ENCODE measurements at places on chromosomes 7 and 10.

- peak; percentile 53 for DNase-seq
These were observed 844 bp upstream of the KAT6B start for GRCh38 chr10:74825371-74826141.

DNA sequence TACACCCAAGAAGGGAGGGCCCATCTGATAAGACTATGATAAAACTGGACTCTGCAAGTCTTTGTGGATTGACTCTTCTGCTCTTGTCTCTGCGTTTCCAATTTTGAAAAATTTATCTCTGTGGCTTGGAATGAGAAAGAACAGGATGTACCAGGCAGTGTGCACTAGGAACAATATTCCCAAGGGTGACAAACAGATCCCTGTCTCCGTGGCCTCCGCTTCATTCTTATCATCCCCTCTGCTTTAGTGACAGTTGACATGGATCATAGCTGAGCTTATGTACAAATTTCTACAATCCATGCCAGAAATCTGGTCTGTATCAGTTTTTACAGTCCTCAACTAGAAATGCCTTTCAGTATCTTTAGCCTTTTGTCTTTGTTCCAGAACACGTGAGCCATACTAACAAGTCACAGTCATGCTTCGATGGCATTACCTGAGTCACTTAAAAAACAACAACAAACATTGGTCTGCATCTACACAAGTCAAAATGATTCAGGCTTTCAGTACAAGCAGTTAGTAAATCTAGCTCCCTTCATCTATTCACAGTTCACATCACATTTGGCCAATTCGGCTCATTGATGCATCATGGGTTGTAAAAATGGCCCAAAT lies 393.6 kb upstream of the CELF2 start:
- no peak for DNase-seq

DNA sequence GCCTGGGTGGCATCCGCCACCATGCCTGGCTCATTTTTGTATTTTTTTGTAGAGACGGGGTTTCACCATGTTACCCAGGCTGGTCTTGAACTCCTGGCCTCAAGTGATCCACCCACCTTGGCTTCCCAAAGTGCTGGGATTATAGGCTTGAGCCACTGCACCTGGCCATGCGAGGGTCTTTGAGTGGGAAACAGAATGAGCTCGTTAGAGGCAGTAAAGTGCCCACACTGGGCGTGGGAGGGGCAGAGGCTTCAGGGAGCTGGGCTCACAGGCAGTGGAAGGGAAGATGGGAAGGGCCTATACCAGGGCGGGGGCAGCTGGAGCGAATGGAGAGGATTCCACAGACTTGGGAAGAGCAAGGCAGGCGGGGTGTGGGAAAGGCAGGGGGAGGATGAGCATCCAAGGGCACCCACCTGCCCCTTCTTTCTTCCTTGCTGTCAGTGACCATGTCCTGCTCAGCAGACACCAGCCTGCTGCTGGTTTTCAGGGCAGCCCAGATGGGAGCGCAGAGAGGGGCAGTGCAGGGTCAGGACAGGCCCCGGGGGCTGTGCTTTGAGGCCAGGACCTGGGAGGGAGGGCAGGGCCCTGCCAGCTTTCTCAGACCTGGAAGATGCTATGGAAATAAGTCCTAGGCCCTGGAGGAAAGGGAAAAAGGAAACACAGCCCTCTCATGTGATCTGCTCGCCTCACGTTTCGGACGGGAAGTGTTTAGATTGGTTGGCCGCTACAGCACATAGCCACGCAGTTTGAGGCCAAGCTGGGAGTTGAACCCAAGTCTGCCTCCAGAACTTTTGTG lies 4.2 kb downstream of the FZD9 start:
- no peak for DNase-seq

GRCh38 chr10:59887006-59887405 lies 19.4 kb downstream of the CCDC6 start:
- no peak for DNase-seq

DNA sequence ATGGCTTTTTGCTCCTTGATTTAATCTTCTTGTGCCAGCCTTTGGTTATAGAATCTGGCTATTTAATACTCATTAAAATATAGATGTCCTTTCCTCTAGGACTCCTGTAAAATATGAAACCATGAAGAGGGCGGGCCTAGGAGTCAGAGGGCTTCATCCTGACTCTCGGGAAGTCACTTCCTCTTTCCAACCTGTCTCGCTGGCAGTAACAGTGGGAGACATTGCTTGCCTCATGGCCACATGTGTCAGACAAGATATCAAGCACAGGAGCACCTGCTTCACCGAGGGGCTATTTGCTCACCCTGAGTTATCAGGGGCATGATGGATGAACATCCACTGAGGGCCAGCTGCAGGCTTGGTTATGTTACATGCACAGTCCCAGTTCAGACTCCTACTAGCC lies 31.0 kb downstream of the SLIT1 start:
- no peak for DNase-seq

GRCh38 chr10:44807451-44807850 lies 103.7 kb upstream of the TMEM72 start:
- DNase-seq, result no peak

DNA sequence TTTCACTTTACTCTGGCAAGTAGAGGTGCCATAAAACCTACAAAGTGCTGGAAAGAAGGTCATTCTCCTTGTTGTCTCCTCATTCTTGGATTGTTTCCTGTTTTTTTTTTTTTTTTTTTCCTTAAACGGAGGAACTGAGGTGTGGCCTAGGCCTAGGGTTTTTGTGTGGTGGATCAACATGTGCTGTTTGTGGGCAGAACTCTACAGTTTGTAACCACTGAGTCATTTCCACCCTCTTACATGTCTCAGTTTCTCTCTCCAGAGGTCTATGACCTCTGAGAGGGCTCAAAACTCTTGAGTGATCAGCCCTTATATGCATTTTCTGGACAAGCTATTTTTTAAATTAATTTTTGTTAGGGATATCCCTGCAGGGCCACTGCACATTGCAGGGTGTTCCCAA lies 296.0 kb downstream of the PPP1R3A start:
- DNase-seq, result no peak

DNA sequence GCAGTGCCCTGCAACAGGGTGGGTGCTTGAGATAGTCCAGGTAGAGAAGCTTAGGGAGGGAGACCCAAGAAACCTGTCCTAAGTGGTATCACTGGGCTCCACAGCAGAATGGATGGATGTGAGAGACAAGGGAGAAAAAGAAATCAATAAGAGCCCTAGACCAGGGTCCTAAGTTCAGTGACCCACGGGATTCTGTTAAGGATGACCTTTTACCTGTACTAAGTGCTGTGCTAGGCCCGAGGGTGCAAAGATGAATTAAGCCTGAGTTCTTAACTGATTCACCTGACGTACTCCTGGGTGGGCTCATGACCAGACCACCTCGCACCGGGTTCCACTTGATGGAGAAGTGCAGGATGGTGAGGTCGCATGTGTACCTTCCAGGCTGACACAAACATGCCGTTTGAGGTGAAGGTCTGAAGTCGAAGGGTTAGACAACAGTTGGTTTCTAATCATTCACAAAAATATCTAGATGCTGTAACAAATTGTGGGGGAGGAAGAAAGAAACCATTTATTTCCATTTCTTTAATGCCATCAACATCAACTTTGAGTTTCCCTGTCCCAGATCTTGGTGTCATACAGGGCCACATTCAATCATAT lies 166.5 kb downstream of the HERPUD2 start:
- DNase-seq, result no peak

GRCh38 chr10:18221123-18221522 lies 80.9 kb downstream of the CACNB2 start:
- DNase-seq, result no peak

- no peak for DNase-seq
These were observed 54.6 kb upstream of the ZNF32 start for GRCh38 chr10:43703286-43703685.

DNA sequence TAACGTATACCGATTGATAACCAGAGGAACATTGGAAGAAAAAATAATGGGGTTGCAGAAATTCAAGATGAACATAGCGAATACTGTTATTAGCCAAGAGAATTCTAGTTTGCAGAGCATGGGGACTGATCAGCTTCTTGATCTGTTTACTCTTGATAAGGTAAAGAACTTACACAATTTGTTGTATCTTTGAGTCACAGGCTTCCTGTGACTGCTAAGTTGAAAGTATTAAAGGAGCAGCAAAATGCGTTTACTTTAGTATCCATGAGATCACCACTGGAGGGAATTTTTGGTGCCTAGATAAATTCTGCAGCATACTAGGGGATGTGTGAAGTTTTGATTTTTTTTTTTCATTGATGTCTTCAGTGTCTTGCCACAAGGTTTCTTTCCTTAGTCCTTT lies 103.6 kb downstream of the BTAF1 start:
- DNase-seq, result no peak

- DNase-seq, result peak; percentile 92
These were observed 41.2 kb upstream of the PTPRZ1 start for GRCh38 chr7:121831801-121832200.

DNA sequence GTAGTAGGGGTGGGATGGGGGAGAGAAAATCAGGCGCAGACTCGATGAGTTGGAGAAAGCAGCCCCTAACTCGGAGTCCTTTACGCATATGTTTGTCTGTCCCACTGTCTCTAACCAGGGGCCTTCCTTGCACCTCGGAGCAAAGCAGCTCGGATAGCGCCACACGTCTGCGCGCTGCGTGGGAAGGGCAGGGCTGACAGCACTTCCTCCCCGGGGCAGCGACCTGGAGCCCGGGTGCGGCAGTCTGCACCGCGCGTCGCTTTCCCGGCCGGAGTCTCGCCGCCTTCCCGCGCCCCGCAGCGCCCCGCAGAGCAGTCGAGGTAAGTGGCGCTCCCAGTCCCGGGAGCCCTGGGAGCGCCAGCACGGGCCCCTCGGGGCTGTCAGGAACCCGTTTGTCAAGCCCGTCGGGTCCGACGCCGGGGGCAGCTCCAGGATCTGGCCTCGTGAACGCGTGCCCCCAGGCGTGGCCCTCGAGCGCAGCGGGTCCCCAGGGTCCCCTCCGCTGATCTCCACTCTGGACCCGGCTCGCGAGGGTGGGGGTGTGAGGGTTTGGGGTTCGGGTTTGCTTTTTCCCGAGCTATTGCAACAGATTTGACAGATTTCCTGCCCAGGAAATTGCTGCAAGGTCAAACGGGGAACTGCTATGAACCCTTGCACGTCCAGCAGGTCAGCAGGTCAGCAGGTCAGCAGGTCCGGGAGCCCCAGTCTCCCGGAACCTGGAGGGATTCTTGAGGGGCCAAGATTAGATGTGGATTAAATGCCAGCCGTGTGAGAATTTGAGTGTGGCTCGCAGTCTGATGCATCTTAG lies 597 bp downstream of the APBB1IP start:
- DNase-seq, result no peak

DNA sequence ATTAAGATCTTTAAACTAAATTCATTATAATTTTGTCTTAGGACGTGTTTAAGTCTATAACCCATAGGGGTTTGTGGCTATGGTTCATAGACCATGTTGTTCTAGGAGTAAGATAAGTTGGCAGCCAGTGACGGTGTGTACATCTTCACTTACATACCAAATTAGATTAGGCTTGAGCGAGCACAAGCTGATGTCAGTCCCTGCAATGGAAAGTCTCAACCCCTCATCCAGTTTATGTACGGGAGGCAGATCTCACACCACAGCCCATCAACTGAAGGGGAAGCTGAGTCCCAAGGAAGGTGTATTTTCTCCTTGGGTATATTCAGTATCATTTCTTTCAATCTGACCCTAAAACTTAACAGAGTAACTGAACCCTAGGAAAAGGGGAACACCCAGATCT lies 5.1 kb upstream of the SMC3 start:
- no peak for DNase-seq

Data from NCI-H2081 (cell line).